ENCODE measurements at places on chromosomes 7 and 10.

GRCh38 chr7:83509255-83510021, 139.5 kb downstream of the SEMA3E start:
- no peak for DNase-seq

DNA sequence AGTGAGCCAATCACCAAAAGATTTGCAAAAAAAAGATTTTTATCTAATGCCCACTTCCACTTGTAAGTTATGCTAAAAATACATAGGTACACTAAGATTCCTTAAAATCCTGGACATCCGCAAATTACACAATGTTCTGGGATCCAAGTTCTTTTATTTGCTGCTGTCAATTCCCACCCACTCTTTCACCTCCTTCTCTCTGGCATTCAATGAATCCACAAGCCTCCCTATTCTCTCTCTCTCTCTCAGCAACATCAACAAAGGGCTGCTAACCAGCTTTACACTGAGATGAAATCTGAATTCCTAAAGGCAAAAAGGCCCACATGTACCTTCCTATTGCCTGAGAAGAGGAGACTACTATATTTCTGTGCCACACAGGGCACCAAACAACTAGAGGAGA, 99.9 kb downstream of the ARMH3 start:
- no peak for DNase-seq

- DNase-seq = no peak
These were observed 159.3 kb upstream of the TMEM196 start for GRCh38 chr7:19932549-19933249.

DNA sequence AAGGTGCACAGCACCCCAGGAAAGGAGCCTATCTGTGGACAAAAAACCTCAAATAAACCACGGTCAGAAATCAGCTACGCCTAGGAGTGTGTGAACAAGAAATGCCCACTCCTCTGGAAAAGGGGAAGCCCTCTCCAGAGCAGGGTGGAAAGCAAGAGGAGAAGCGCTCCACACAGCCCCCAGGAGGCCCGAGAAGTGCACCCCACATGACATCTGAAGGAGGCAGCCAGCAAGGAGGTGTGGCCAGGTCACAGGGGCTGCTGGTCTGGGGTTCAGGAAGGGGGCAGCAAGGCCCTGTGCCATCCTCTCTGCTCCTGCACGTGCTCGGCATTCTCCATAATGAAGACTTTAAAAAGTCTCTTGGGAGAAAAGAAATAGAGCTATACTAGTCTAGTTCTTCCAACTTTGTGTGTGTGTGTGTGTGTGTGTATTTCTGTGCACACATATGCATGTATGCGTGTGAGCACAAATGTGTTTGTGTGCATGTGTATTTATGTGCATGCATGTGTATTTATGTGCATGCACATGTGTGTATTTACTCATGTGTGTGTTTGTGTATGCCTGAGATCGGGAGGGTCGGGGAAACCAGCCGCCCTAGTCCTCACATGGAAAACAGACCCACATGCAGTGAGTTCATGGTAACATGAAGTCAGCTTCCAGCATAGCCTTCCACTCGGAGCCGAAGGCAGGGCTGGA, 76.5 kb downstream of the TNS3 start:
- DNase-seq = peak; percentile 33

GRCh38 chr10:131625041-131625440, 275.8 kb upstream of the PPP2R2D start:
- no peak for DNase-seq

DNA sequence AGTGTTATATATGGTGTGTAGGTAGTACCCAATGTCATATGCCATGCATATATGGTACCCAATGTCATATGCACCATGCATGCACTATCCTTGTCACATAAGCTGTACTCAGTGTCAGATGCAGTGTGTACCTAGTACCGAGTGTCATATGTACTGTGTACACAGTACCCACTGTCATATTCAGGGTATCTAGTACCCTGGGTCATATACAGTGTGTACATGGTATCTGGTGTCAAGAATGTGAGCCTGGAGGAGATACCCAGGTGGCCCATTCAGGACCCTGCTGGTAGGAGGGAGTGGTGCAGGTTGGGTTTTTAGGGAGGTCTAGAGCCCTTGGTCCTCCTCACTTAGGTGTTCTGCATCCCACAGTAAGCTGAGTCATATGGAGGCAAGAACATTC, 1.8 kb downstream of the ZMYND11 start:
- DNase-seq = peak; percentile 69

DNA sequence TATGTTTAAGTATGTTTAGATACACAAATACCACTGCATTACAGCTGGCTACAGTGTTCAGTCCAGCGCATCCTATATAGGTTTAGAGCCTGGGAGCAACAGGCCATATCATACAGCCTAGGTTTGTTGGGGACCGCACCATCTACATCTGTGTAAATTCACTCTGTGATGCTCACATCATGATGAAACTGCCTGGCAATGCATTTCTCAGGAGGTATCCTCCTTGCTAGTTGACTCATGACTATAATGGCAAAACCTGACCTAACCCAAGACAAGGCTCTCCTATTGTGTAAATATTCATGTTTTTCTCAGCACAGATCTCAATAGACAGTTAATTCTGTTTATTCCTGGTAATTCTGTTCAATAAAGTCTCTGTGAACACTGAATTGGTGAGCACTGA, 240.7 kb upstream of the PFKP start:
- DNase-seq = no peak

Measured in hematopoietic multipotent progenitor cell treated with erythropoietin and hydrocortisone succinate and interleukin-3 and kit ligand, for 4 days (in vitro differentiated cells).